ENCODE measurements at places on chromosomes 4 and X. TPM values are rescaled to one million over a fixed set of nuclear protein-coding genes. Genes with fewer than 3 reads are reported as not detected.

The CDK16 gene
- total RNA-seq = 62.7 TPM

The CXCR3 gene
- total RNA-seq = 17.5 TPM

The KLHL13 gene
- total RNA-seq = 3.5 TPM

The SMPX gene
- not detected for total RNA-seq

The C1QTNF7 gene
- total RNA-seq = not detected

The SSX3 gene
- not detected for total RNA-seq

The ARHGEF6 gene
- 53.6 TPM for total RNA-seq

The NXF2B gene
- not detected for total RNA-seq

The NAP1L3 gene
- total RNA-seq = 2.2 TPM

The SPATA18 gene
- total RNA-seq = 0.27 TPM

The ADH4 gene
- not detected for total RNA-seq

The ADH7 gene
- total RNA-seq = not detected

The EGFL6 gene
- total RNA-seq = 0.21 TPM

The DUSP9 gene
- 0.12 TPM for total RNA-seq

The VCX3A gene
- total RNA-seq = not detected

The PHOX2B gene
- total RNA-seq = not detected

The ADH1A gene
- total RNA-seq = not detected

The CHIC2 gene
- total RNA-seq = 17.7 TPM

The RRH gene
- total RNA-seq = not detected

The PAGE4 gene
- total RNA-seq = not detected

The UGT2B7 gene
- not detected for total RNA-seq

All from activated CD4-positive, alpha-beta T cell treated with anti-CD3 and anti-CD28 coated beads for 36 hours (primary cell).